ENCODE measurements at places on chromosomes 1 and 21.

DNA sequence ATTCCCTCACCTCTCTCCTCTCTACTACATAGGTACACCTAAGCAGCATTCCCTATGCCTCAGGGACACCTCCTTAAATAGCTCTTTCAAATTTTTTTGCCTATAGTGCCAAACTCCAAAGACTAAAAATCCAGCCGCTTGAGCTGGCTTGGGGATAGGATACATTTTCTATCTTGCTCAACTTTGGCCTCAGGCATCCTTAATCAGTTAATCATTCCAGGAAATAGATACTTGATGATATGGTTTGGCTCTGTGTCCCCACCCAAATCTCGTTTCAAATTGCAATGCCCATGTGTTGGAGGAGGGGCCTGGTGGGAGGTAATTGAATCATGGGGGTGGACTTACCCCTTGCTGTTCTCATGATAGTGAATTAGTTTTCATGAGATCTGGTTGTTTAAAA, 11.4 kb upstream of the PHGDH start:
- DNase-seq: no peak

GRCh38 chr1:87149241-87150041, 179.2 kb upstream of the LMO4 start:
- no peak for DNase-seq

DNA sequence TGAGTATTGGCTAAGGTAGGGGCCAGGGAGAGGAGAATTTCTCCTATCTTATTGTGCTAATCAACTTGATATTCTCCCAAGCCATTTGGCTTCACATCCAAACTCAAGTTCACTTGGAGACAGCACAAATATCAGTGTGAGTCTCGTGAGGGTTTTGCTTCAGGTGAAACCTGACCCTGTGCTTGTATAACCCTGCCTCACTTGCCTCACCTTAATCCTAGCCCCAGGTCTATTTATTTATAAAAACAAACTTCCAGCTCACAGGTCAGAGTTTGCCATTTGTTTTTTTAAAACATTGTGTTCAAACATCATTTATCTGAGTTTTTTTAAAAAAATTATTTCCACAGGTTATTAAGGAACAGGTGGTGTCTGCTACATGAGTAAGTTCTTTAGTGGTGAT, 19.9 kb downstream of the HAO2 start:
- no peak for DNase-seq

DNA sequence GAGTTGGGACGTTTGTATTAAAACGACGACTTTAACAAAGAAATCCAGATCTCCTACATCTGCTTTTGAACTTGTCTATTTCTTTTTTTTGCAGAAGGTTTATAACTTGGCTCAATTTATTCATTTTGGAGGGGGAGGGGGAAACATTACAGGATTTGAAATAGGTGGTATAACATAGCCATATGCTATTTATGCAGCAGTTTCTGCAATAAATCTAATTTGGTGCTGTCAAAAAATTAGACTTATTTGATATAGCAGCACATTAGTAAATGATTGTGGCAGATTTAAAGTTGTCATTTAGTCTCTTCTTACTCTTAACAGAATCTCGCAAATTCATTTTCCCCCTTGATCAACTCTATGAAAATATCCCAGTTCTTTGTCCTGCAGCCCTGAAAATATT, 138.2 kb downstream of the SDCCAG8 start:
- DNase-seq: no peak

GRCh38 chr1:114468047-114468446, 43.0 kb downstream of the TRIM33 start:
- no peak for DNase-seq

DNA sequence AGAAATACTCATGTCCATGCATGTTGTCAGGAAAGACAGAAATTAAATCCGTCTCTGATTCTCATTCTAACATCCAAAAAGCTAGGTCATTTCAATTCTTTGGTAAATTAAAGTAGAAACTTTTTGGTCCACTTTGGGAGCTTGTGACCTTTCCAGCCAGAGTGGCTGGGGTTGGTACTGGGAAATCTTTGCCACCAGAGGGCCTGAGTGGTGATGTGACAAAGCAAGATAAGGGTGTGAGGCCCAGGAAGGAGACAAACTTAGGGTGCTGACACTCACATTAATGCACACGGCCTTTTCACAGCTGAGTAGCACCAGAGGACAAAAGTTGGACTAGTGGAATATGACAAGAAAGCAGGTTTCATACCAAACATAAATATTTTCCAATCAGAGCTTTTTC, 144.3 kb downstream of the DNM3 start:
- DNase-seq: no peak

- DNase-seq: no peak
Measured at GRCh38 chr1:15738416-15739113, 2.5 kb downstream of the SLC25A34 start.

DNA sequence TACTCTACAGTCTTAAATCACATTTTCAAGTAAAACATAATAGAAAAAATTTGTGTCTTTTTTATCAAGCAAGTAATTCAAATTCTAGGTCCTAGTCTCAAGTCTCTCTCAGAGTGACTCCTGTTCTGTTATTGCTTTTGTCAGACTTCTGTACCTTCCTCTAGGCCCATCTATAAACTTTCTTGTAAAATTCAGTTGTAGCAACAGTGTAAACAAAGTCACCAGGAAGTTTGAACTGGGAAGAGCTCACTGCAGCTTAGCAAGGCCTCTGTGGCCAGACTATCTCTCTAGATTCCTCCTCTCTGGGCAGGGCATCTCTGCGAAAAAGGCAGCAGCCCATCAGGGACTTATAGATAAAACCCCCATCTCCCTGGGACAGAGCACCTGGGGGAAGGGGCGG, 13.5 kb upstream of the ZNF678 start:
- DNase-seq: no peak

DNA sequence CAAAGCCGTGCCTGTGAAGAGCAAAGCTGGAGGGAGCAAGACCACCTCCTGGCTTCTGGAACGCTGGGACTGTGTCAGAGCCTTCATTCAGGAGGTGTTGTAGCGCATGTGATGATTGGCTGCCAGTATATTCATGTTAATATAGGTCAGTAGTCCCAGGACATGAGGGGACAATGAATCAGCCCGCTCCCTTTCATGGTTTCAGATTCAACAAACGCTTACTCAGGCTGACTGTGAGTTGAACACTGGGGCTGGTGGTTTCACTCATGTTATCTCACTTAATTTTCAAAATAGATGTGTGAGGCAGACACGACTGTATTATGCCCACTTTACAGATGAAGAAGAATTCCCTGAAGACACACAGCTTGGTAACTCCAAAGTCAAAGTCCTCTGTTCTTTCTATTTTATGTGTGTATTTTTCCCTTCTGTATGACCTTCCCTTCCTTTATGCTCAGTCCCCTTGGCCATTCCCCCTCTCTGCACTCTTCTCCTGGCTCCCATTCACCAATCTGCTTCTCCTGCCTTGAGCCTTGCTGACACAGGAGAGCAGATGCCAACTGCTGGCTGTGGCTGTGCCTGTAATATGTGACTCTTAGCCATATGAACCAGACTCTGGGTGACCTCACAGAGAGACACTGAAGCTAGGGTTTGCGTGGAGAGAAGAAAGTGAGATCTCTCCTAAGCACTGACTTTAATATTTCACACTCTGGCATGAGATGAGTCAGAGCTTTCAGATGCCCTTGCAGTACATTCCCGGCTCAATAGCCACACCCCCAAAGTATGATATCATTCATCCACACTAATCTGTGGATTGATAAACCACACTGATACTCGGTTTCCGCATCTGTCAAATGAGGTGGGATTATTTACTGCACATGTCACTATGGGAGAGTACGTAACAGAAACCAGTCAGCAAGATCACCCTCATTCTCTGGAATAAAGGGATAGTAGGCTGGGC, 31.4 kb upstream of the KIRREL1 start:
- DNase-seq: no peak

DNA sequence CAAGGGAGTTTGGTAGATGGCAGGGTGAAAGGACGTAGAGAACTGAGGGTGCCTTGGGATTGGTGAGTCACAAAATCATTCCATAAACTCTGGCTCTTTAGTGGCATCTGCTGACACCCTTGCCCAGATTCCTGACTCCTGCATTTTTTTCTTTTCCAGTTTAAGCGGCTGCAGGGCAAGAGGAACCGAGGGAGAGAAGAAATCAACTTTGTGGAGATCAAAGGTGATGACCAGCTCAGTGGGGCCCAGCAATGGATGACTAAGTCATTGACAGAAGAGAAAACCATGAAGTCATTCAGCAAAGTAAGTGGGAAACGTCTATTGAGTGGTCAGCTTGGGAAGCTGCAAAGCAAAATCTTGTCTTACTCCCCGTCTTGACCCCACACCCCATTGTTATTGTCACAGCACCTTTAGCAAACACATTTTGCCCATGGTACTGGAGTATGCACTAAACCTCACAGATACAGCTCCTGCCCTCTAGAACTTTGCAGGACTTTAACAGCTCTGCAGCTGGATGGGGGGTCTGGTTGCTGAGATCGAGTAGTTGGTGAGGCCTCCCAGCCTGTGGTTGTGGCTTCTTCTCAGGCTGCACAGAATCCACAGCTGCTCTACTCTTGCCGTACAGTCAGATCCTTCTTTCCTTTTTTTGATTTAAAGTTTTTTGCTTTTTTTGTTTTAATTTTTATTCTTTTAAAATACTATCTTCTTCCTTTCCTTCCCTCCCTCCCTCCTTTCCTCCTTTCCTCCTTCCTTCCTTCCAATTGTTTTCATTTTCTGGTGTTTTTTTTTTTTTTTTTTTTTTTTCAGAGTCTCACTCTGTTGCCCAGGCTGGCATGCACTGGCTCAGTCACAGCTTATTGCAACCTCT, 21.9 kb downstream of the SH2D2A start:
- no peak for DNase-seq

Data from activated B cell treated with CpG ODN at 0.5 μM for 24 hours (primary cell).